Fibroblast of skin of left quadriceps (primary cell): ENCODE measurements at places on chromosomes 4 and X.
A peak's percentile ranks its signal among the peaks of the same experiment; 100 is the strongest.

DNA sequence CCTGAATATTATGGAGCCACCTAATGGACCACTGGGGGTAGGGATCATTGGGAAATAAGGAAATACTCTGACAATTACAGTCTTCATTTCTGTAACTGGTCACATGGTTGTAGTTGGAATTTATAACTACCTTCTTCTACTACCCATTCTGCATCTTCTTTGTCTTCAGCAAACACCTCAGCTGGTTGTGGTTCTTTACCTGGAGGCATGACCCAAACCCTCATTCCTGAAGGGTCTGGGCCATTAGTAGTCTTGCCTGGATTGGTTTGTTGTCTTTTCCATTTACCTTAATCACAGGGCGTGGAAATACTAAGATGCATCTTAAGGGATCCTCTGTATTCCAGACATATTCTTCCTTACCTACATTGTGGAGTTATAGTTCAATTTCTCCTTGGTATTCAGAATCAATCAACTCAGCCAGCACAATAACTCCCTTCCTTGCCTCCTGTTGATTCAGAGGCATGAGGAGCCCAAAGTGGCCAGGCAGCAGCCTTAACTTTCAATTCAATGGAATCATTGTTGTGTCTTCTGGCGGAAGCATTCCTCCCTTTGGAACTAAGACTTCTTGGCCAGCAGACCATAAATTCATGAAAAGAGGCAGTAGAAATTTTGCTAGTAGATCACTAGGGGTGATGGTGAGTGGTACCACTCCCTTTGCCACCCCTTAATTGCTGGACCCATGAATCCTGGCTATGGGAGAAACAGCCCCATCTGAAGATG is 75.7 kb upstream of the RAP2C start:
- DNase-seq: no peak

DNA sequence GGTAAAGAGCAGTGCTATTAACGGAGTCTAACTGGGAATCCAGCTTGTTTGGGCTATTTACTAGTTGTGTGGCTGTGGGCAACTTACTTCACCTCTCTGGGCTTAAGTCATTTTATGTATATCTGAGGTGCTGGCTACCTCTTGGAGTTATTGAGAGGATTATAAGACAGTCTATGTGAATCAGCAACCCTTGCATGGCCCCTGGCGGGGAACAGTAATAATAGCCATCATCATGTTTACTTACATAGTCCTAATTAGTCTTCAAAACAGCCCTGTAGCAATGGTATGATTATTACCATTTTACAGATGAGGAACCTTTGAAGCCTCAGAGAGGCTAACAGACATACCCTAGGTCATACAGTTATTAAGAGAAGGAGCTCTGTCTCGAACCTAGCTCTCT is 1.5 kb downstream of the HPRT1 start:
- DNase-seq: no peak

GRCh38 chr4:78254893-78255292 is 197.8 kb downstream of the FRAS1 start:
- DNase-seq: no peak

- DNase-seq: no peak
Measured at GRCh38 chrX:112677167-112677566, 2.6 kb downstream of the LHFPL1 start.

GRCh38 chrX:50188859-50189600 is 11.8 kb downstream of the AKAP4 start:
- no peak for DNase-seq

- DNase-seq: no peak
Measured at GRCh38 chr4:24701683-24702082, 93.7 kb upstream of the SOD3 start.

- no peak for DNase-seq
Measured at GRCh38 chr4:150987204-150987603, 27.9 kb downstream of the LRBA start.

DNA sequence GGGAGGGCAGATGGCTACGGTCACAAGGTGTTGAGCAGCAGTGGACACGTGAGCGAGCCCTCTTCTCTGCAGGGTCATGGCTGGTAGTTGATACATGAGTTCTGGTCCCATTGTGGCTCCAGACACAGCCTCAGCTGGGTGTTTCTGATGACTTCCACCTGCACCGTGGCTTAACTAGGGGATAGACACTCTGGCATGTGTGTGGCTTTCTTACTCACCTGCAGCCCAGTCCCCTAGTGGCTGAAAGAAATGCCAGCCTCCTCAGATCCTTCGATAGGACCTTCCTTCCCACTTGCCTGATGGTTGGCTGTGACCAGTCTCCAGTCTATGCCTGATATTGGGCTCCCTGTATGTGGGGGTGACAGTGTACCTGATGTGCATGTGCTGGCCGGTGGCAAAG is 5.0 kb downstream of the GPR78 start:
- no peak for DNase-seq

DNA sequence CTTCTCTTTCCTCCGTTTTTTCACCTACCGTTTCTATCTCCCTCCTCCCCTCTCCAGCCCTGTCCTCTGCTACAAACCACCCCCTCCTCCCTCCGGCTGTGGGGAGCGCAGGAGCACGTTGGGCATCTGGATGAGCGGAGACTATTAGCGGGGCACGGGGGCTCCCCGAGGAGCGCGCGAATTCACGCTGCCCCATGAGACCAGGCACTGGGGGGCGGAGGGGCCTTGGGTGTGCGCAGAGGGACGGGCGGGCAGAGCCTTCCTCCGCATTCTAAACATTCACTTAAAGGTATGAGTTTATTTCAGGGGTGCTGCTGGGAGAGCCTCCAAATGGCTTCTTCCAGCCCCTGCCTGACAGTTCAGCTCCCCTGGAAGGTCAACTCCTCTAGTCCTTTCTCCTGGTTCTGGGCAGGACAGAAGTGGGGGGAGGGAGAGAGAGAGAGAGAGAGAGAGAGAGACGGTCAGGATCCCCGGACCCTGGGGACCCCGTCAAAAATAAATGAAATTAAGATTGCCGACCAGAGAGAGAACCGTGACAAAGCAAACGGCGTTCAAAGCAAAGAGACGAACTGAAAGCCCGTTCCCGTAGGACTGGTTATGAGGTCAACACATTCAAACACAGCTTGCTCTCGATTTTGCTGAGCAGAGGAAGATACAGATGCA is 5.0 kb downstream of the SHOX start:
- no peak for DNase-seq

- DNase-seq: no peak
Measured at GRCh38 chr4:138138774-138139173, 103.4 kb downstream of the SLC7A11 start.

DNA sequence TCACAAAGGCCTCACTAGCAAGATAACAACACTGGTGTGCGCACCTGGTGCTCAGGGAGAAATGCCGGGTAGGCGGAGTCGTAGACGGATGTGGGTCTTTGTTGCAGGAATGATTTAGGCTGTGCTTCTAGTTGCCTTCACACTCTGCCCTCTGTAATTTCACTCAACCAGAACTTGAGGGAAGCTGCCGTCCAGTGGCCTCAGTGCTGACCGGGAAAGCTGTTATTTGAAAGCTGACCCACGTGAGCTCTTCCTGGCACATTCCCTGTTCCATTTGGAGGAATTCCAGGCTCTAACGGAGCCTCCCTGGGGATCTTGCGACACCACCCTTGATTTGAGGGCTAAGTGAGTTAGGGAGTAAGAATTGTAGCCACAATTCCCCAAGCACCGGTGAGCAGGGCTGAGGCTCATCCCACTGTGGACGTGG is 15.9 kb downstream of the SH3TC1 start:
- DNase-seq: peak; percentile 45
